GM04503 (cell line): ENCODE measurements at places on chromosomes 4 and X.

DNA sequence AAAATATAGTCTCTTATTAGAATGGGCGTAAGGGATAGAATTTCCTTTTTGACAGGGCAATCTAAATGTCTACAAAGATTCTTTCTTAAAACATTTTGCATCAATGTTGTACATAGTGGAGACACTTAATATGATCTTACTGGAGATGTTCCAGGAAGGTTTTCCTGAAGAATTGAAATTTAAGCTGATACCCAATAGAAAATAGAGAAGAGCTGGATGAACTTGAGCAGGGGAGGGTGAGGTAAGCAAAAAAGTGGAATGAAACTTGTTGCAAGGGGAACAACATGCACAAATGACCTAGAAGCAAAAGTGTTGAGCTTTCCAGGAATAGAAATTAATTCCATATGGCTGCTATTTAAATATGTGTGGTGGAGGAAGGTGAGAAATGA lies 19.7 kb downstream of the SLAIN2 start:
- no peak for DNase-seq

GRCh38 chr4:100083289-100083688 lies 107.0 kb downstream of the DDIT4L start:
- no peak for DNase-seq

DNA sequence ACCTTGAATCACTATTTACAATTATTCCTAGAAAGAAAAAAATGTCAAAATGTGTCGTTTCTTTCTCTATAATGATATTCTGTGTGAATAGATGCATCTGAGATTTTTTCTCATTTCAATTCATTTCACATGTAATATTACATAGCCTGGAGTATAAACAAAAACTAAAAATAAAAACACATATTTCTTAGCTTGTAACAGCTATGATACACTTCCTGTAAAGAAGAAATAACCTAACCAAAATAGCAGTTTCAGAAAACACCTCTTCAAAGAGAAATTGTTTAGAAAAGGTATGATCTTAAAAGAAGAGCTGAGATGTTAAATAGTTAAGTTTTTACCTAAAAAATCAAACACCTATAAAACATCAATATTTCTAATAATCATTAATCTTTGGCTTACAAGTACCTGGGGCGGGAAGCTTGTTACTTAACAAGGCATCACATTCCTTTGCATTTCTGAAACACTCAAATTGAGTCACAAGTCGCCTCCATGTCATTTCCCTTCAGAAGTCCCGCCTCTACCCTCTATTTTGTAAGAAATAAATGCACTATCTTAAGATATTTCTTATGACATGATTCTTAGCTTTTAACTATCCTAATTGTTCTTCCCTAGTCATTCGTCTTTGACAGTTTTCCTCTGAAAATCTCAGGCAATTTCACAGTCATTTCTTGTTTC lies 76.5 kb downstream of the PCDH18 start:
- no peak for DNase-seq

DNA sequence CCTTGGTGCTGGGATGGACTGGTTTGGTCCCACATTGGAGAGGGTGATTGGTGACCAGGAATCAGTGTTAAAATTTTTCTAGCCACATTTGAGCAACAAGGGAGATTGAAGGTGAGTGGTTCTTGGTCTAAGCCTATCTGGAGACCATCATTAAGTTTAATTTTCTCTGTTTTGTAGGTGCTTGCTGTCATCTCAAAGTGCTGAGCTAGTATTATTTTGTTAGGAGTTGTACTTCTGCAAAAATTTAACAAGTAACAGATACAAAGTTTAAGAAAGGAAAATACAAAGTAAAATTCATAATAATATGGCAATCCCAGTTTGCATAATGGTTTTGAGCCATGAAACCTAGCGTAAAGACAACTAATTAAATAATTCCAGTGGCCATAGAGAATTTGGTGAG lies 66.5 kb downstream of the RAP1GDS1 start:
- DNase-seq = no peak

GRCh38 chr4:3489451-3489962 lies 26.4 kb downstream of the DOK7 start:
- no peak for DNase-seq

GRCh38 chr4:77501851-77502250 lies 103.8 kb upstream of the CXCL13 start:
- DNase-seq = no peak
